NCI-H510A (cell line): ENCODE measurements at places on chromosomes 2 and 18.
A peak's percentile ranks its signal among the peaks of the same experiment; 100 is the strongest.

- no peak for DNase-seq
These were observed 15.9 kb downstream of the GTF3C3 start for GRCh38 chr2:196783431-196784094.

DNA sequence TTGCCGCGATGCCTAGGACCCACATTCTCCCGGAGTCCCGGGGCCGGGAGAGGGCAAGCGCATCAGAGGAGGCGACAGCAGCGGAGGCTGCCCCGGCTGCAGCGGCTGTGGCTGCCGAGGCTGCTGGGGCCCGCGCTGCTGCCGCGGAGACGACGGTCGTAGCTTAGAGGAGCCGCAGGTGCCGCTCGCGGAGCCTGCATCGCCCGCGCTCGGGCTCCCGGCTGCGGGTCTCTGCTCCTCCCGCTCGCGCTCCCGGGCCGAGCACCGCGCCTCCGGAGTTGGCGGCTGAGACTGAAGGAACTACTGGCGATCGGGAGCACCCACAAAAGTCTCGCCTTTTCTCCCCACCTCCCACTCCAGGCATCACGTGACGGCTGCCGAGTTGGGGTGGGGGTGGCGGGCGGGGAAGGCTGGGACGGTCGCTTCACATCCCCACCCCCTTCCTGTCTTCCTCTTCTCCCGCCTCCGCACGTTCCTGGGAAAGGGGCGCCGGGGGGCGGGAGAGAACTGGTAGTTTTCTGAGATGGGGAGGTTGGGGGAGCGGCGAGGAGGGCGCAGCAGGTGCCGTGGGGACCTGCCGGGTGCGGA is at the start of gene LYPD1:
TSS of gene LYPD1 (minus strand) at position 298 of the 588 bp plus-strand sequence. CDS start at position 25, 273 bp downstream.
- DNase-seq = peak; percentile 50

DNA sequence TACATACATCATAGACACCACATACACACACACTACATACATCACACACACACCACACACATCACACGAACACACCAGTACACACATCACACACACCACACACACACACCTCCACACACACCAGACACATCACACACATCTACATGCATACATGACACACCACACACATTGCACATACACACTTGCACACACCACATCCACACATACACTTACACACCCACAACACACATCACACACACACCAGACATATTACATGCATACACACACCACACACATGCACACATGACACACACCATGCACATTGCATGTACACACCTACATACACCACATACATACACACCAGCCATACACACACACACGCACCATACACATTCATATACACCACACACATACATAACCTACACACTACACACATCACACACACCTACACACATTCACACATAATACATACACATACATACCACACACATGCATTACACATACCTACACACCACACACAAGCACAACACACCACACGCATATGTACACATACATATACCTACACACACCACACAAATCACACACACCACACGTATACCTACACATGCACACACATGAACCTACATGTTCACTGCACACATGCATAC is 156.5 kb downstream of the NDUFA10 start:
- no peak for DNase-seq

DNA sequence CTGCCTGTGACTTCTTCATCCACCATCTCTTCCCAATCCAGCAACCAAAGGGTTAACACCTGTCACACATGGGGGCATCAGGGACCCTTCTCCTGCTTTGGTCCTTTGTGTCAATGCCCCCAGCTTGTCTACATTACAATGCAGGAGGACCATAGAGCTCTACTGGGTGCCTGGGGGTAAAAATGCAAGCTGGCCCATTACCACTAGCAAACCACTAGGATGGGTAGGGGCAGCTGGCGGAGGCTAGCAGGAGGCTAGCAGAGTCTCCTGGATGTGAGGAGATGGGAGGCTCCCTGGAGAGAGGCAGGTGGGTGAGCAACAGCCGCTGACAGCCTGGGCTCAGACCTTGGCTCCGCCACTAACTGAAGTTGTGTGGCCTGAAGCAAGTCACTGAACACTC is 153.4 kb upstream of the SKOR2 start:
- DNase-seq = no peak

- DNase-seq = no peak
These were observed 103.6 kb upstream of the AGAP1 start for GRCh38 chr2:235390108-235390815.

DNA sequence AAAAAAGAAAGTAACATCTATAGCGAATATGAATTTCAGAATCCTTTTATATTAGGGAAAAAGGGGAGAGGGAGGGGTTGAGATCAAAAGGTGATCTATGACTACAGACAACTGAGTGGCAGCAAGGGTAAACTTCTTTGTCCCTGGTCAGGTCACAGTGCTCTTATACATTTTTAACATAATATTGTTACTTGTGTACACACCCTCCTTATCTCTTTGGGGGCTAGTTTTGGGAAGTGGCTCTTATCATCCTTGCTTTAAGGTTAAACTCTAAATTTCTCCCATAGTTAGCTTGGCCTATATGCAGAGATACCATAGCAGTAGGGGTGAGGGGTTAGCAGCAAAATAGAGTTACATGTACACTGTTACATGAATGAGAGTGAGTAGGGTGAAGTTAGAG is 31.6 kb upstream of the ATG16L1 start:
- no peak for DNase-seq
